Activated CD4-positive, alpha-beta T cell treated with anti-CD3 and anti-CD28 coated beads, Interleukin-2, amount 50 U/mL, for 1 hour (primary cell): ENCODE measurements at places on chromosomes 3 and 15.

GRCh38 chr15:101031213-101031612, 112.1 kb downstream of the LRRK1 start:
- no peak for DNase-seq

- no peak for DNase-seq
Observed at GRCh38 chr3:122974764-122975162, 52.8 kb downstream of the SEMA5B start.

DNA sequence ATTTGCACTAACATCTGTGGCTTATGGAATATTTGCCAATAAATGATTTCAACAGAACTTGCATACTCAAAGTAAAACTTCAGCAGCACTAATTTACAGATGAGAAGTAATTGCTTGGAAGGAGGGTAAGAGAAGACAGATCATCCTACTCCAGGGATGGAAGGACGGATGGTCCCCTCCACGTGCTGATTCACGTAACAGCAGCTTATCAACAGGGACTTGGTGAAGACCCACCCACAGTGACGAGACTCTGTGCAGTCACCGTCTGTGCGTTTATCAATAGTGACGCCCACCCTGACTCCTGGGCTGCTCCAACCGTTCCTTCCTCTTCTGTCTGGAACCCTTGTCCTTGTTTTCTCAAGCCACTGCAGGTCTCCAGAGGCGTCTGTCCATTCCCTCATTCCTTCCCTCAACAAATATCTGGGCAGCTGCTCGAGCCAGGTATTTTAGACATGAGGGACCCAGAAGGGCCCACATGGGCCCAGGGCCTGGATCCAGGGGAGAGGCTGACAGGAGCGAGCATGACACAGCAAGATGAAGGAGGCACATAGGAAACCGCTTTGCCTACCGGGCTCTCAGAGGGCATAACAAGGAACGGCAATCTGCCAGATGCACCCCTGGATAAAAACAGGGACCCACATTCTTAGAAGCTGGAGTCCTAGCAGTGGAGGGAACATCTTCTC, 33.3 kb downstream of the PCSK6 start:
- DNase-seq, result no peak

- DNase-seq, result no peak
Observed at GRCh38 chr3:72748659-72749058, 99.6 kb downstream of the SHQ1 start.

DNA sequence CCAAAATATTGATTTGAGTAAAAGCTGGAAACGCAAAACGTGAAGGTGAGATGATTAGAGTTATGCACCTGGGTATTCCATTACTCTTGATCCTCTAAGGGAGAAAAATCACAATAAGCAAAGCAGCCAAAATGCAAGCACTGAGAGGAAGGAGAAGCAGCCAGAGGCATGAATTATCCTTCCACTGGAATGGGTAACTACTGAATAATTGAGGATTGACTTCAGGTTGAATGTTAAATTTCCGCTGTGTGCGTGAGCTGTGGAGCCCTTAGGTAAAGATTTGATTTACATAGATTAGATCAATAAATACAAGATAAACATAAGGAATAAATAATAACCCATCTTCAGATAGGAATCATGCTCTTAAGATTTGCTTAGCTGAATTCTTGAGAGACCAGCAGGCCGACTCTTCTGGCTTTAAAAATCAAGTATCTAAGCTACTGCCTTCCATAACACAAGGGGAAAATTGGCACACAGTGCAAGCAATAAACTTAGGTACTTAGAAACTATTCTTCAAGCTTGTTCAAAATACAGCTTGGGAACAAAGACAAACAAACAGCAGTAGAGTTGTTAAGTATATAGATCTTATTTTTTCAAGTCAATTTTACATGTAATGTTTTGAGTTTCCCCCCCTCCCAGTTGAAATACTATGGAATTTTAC, 1459.5 kb downstream of the ZPLD1 start:
- no peak for DNase-seq

GRCh38 chr3:74346896-74347295, 267.6 kb downstream of the CNTN3 start:
- DNase-seq, result no peak

- DNase-seq, result no peak
Observed at GRCh38 chr3:94099311-94099710, 36.5 kb downstream of the NSUN3 start.

- DNase-seq, result no peak
Observed at GRCh38 chr3:170529346-170529745, 56.5 kb downstream of the SLC7A14 start.
